ENCODE measurements at places on chromosomes 4 and X. TPM values are rescaled to one million over a fixed set of nuclear protein-coding genes. Genes with fewer than 3 reads are reported as not detected.
A peak's percentile ranks its signal among the peaks of the same experiment; 100 is the strongest.

Gene FABP2
- total RNA-seq, result not detected

Gene GPM6B
- total RNA-seq, result 1.1 TPM

Gene TMPRSS11B
- total RNA-seq, result not detected

Gene AKAP14
- not detected for total RNA-seq

Gene SPRY1
- total RNA-seq, result 33.1 TPM

Gene RPL39
- total RNA-seq, result 2,079 TPM

Gene RPA4
- total RNA-seq, result 0.73 TPM

Gene FGF5
- total RNA-seq, result 0.32 TPM

Gene ARSJ
- 77.4 TPM for total RNA-seq

Gene NSG1
- 33.4 TPM for total RNA-seq

Gene RTL3
- not detected for total RNA-seq

DNA sequence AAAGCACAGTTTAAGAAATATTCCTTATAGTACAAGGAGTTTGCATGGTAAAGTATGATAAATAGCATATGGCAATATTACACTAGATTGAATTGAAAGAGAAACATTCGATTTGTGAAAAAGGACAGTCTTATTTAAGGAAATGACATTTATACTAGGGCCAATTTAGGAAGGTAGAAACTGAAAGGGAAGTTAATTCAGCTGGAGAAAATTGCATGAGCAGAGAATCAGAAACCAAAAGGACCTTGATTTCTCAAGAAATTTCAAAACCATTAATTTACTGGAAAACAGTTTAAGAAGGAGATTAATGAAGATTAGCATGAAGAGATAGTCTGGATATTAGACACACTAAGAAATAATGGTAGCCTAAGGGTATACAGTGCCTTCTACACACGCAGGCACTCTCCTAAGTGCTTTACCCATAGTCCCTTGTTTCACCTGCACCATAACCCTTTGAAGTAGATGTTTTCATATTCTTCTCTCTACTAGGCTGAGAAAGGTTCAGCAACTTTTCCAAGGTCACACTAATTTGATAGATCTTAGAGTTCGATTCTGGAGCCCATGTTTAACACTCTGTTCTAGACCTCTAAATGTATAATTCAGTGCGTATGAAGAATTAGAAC, 259.1 kb upstream of the SLIT2 start:
- no peak for DNase-seq

GRCh38 chr4:38131371-38132091, 171.3 kb downstream of the PTTG2 start:
- DNase-seq, result no peak

- DNase-seq, result no peak
Observed at GRCh38 chrX:151789179-151789800, 54.7 kb downstream of the CNGA2 start.

DNA sequence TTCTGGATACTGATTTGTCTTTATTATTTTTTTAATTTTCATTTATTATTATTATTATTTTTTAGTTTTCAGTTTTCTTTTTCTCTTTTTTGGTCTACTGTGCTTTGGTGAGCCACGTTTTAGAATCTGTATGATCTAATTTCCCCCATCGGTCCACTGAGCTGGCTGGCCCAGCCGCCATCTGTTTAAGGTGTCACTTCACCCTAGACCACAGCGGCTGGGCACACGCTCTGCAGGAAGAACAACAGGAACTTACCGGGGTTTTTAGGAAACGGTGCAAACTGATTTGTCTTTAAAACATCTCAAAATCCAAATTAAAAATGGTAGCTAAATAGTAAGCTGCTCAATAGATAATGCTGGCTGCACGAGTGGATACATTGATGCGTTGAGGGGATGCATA, 48.8 kb upstream of the AMOT start:
- DNase-seq, result no peak

GRCh38 chr4:76624241-76624681, 189.2 kb downstream of the SHROOM3 start:
- no peak for DNase-seq

- DNase-seq, result no peak
Observed at GRCh38 chr4:137532869-137533236, 559 bp upstream of the PCDH18 start.

GRCh38 chr4:140090215-140090731, 63.7 kb downstream of the MAML3 start:
- DNase-seq, result peak; percentile 78

GRCh38 chr4:11230866-11231265, 197.8 kb downstream of the HS3ST1 start:
- DNase-seq, result no peak

GRCh38 chr4:1579001-1579900, 104.9 kb downstream of the FAM53A start:
- DNase-seq, result no peak

DNA sequence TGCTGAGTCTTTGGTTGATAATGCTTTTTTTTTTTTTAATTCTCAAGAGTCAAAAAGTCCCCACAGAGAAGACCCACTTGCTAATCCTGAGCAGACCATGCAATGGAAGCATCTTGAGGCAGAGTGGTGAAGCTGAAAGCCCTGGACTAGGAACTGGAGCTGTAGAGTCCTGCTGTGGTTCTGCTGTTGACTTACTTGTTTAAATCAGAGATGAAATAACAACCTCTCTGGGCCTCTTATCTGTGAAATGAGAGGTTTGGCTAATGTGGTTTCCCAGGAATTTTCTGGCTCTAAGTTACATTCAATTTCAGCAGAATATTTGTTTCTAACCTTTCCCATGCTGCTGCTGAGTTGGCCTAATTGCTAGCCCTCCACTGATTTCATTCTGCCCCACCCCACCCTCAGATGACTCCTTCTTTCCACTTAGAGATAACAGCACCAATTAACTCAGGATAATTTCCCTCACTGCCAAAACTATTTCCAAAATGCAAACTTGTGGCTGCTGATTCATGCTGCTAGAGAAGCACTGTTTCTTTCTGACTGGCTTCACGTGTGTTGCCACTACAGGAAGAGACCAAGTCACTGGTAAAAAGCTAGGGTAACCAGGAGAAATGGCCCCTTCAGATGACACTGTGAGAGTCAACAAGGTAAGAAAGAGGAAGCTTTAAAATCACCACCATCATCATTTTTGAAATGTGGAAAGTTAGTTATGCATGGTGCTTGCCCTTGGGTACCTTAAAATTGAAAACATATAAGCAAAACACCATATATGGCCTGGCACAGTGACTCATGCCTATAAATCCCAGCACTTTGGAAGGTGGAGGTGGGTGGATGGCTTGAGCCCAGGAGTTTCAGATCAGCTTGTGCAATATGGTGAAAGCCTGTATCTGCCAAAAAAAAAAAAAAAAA, 326.4 kb downstream of the DCHS2 start:
- no peak for DNase-seq

DNA sequence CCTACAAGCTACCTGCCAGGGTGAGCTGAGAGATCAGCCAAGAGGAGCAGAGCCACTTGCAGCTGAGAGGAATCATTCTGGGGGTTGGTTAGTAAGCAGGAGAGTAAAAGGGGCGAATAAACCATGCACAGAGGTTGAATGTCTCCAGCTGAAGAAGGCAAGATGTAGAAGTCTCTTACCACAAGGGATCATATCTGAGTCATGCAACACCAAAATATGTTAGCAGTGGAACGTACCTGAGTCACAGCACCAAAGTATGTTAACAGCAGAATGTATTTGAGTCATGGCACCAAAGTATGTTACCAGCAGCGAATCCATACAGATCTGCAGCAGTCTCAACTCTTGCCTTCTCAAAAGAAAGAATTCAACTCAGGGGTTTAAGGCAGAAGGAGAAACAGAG, 29.9 kb downstream of the C4orf51 start:
- DNase-seq, result no peak

- no peak for DNase-seq
Observed at GRCh38 chr4:88614058-88614457, 21.8 kb downstream of the HERC3 start.

DNA sequence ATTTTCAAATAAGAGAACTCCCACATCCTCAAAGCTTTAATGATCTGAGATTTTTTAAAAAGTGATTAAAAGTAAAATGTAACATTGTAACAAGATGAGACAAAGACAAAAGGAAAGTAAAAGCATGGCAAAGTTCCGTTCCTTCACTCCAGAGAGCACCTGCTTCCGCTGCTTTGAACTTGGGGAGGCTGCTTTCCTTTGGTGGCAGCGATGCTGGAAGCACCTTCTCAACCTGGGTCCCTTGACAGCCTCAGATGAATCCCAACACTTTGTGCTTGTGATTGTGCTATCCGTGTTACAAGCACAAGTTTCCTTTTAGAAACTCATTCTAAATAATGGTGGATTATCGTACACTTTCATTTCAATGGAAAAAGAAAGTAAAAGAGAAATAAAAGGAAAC, 59.7 kb downstream of the HADH start:
- DNase-seq, result no peak

GRCh38 chr4:32460972-32461371, 1740.8 kb downstream of the PCDH7 start:
- DNase-seq, result no peak

DNA sequence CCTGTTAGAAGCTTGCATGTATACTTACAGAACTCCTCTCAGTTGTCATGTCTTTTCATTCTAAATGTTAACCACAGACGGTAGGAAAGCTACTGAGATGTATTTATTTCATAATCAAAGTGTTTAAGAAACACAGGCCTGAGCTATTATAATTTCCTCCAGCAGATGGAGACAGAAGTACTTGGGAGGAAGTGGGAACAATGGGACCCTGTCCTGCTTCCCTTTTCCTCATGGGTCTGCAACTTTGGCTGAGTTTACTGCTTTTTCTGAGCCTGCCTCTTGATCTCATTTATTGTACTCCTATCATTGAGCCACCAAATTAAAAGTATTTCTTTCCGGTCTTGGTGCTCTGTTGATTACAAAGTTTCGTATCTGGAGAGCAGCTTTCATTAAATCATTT, 67.7 kb upstream of the SPANXN2 start:
- no peak for DNase-seq

GRCh38 chrX:925652-926061, 286.8 kb downstream of the CRLF2 start:
- no peak for DNase-seq

DNA sequence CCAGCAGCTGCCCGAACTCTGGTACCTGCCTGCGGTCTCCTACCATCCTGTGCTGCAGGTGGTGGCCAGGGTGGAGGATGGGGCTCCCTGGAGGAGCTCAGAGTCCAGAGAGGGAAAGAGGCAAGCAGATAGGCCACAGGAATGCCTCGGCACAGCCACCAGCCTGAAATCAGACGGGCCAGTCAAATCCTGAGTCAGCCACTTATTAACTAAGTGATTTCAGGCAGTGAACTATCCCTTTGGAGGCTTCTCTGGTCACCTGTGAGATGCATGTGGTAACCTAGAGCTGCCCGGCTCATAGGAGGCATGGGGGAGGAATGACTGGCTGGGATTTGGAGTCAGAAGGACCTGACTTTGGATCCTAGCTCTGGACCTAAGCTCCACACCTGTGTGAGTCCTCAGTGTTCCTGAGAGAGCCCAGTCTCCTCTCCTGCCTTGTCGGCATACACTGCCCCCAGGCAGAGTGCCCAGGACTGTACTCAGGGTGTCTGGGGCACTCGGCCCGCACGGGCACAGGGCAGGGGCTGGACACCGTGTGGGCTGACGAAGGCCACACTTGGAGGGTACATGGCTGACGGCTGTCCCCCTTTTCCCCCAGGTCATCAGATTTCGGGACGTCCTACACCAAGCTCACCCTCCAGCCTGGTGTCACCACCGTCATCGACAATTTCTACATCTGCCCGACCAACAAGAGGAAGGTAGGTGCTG, 96.4 kb upstream of the PSAPL1 start:
- no peak for DNase-seq

DNA sequence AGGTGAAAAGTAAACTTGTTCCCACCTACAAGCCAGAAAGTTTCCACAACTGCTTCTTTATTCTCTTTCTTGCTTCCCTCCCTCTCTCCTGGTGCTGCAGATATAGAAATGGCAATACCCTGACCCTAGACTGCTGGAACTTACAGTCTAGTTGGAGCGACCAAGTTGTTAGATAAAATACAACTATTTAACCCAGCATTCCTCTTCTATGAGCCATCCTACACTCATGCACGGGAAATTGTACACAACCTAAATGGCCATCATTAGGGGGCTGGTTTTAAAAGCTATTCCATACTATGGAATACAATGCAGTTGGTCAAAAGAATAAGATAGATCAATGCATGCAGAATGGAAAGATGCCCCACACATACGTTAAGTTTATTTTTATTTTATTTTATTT, 41.1 kb downstream of the PJA1 start:
- DNase-seq, result no peak

GRCh38 chrX:21715337-21715736, 42.6 kb downstream of the SMPX start:
- DNase-seq, result no peak

DNA sequence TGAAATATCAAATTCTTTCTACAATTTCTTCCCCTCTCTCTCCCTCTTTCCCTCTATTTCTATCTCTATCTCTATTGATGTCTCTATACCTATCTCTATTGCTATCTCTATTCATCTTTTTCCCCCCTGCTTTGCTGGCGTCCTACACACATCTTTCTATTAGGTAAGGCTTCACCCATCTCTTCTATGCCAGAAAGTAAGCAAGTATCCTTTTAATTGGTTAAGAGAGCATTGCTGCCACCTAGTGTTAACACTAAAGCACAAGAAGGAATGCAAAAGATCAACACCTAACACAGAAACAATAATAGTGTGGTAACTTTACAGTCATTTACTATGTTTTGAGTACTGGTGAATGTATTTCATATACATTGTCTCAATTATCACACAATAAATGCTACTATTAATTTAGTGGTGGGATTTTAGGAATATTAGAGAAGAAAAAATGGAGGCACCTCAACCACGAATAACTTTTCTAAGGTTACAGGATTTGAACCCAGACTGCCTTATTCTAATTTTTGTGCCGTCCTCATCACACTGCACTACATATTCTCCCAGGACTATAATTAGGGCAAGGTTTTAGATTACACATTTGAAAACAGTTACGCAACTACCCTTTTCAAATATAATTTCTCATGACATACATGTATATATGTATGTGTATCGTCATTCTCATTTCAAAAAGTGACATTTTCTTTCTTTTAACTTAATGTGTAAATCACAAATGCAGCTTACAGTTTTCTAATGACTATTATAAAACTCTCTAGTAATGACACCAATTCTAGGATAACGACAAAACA, 3.7 kb upstream of the C4orf36 start:
- peak; percentile 24 for DNase-seq

- DNase-seq, result no peak
Observed at GRCh38 chr4:116016201-116016600, 902.8 kb upstream of the NDST4 start.

DNA sequence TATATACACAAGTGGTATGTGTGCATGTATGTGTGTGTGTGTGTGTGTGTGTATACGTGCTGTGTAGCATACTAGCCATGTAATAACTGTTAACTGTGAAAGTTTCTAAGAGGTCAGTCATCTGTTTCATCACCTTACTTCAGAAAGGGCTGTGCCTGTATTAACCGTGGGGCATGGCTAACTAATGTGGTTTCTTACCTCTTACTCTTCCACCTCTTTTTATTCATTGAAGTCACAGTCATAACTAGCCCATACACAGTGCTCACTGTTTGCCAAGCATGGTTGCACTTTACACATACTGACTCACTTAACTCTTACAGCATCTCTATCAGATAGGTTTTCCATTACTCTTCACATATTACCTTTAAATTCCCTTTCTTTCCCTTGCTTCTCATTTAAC, 23.7 kb upstream of the LRAT start:
- DNase-seq, result no peak
